ENCODE measurements at places on chromosomes 13 and 19.

- DNase-seq = no peak
Observed at GRCh38 chr19:46623915-46624502, 880 bp downstream of the PTGIR start.

DNA sequence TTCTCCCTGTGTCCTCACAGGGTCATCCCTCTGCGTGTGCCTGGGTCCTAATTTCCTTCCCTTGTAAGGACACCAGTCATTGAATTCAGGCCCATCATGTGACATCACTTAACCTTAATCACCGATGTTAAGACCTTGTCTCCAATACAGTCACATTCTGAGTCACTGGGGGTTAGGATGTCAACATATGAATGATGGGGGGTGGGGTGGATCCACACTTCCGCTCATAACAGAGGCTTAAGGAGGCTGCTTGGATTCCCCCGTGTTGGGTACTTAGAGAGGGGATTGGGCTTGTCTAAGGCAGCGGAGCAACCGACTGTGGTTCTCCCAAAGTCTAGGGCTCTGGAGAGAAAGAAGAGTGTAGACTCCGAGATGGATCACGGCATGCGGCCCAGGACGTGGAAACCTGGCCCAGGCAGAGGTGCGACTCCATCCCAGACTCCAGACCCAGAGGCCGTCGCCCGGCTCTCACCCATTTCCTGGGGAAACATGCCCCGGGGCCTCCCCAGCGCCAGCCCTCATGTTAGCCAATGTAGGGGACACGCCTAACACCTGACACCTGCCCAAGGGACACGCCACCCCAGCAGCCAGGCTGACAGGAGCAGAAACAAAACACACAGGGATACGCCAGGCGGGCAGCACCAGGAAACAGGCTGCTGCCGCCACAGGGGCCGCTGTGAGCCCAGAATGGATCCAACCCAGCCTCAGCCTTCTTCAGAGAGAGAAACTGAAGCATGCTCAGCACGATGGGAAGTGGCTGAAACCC, 17.1 kb upstream of the IGLON5 start:
- DNase-seq = no peak

DNA sequence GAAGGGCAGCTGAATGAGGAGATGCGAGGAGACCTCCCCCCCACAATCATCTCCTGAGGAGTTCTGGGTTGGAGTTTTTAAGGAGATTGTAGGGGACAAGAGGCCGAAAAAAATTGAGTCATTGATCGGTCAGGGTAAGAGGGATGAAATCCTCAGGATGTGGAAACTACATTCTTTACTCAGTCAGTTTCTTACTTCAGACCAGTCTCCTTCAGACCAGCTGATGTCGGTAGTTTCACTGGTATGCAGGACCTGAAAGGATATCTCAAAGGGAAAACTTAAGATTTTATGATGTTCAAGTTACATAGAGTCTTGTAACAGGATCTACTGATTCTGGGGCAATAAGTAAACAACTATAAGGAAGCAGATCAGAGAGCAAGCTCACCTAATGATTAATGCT, 51.7 kb upstream of the RFXAP start:
- no peak for DNase-seq

DNA sequence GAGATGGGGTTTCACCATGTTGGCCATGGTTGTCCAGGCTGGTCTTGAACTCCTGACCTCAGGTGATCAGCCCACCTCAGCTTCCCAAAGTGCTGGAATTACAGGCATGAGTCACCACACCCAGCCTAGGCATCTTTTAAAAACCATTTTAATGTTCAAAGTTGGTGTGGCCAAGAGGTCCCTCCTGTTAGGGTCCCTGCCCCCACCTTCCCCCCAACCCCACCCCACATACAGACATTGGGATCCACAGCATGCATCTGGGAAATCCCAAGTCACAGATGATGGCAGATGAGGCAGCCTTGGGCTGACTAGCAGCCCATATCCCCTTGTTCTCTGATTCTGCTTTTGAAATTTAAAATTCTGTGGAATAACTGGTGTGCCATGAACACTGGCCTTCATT, 226.0 kb downstream of the KATNAL1 start:
- DNase-seq = no peak

DNA sequence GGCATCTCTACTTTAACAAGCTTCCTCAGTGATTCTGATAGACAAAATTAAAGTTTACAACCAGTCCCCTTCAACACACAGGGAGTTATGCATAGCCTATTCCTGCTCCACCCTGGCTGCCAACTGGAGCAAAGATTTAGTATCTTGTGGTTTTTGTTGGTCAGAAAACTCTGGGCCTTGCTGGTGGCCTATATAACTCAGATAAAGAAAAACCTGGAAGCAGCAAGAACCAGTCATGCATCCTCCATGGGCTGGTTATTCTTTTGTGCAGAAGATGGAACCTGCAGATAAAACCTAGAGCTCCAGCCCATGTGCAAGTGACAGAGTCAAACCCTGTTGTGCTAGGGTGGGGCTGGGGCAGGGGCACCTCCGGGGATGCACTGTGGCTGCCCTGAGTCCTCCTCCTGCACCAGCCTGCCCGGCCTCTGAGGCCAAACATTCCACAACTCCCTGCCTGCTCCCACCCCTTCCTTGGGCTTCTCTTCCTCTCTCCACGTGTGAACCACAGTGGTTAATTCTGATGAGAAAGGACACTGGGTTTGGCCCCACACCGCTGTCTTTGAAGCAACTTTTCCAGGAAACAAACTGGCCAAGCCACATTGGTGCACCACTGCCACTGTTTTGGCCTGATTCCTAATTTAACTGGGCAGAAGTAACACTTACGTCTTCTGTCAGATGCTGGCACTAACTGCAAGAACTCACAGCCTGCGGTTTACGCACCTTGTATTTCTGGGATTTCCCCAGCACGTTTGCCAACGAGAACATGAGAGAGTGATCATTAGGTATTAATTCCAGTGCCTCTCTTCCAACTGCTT, 23.3 kb upstream of the GGACT start:
- DNase-seq = peak; percentile 90

DNA sequence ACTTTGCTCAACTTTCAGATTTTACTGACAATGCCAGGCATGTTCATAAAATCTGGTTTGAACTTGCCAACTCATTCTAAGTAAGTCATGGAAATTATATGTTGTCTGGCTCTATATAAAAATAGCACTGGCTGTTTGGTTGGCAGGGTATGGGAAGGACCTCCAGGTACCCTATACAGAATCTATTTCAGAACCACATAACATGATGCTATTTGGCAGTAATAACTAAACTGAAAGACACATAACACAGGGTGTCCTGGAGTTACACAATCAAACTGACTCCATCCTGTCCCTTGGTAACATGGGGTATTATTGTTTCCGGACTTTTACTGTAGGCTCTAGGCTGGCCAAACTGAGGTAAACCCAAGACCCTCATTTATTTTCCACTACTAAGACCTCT, 248.8 kb downstream of the RGCC start:
- no peak for DNase-seq

GRCh38 chr13:105598529-105598928, 936.9 kb downstream of the EFNB2 start:
- DNase-seq = peak; percentile 74

- DNase-seq = no peak
Observed at GRCh38 chr13:27631156-27631555, 9.5 kb downstream of the POLR1D start.

GRCh38 chr19:45439569-45440258, 16.0 kb upstream of the ERCC1 start:
- peak; percentile 92 for DNase-seq

- DNase-seq = peak; percentile 79
Observed at GRCh38 chr13:99796175-99796819, 175.3 kb downstream of the ZIC5 start.

DNA sequence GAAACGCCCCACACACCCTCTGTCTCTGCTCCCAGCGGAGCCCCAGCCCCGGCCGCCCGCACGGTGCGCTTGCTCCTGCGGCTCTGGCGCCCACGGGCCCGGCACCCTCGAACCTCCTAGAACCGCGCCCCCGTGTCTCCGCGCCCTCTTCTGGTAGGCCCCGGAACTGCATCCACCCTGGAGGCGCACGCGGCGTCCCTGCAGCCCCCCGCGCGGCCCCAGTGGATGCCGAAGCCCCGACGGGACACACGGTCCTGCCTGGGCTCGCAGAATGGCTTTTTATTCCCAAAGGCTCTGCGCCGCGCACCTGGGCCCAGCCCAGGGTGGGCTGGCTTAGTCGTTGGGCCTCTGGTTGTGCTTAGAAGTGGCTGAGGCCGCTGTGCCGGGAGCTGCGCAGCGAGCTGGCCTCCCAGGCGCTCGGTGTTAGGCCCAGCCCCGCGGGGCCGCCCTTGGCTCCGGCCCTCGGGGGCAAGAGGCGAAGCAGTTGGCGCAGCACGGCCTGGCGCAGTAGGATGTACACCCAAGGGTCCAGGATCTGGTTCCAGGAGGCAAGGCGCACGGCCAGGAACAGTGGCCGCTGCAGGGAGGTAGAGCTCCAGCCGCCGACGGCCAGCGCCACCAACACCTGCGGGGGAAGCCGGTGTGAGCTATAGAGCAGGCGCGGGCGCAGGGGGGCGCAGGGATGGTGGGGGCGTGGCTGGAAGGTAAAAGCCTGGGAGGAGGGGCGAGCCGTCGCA, 2.8 kb downstream of the PTGER1 start:
- DNase-seq = peak; percentile 78

DNA sequence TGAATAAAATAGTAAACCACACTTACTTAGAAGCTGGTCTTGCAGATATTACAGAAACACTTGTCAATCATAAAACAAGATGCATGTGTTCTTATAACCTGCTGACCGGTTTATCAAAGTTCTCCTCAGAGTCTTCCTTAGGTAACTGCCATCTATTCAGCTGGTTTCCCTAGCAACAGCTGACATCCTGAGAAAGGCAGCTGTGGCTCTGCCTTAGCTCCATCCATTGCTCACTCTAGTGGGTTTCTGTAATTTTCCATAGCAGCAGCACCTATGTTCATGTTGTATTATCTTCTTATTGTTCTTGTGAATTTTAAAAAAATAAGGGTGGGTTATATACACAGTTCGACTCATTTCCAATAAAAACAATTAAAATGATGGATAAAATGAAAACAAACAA, 87.8 kb downstream of the RAP2A start:
- DNase-seq = no peak

DNA sequence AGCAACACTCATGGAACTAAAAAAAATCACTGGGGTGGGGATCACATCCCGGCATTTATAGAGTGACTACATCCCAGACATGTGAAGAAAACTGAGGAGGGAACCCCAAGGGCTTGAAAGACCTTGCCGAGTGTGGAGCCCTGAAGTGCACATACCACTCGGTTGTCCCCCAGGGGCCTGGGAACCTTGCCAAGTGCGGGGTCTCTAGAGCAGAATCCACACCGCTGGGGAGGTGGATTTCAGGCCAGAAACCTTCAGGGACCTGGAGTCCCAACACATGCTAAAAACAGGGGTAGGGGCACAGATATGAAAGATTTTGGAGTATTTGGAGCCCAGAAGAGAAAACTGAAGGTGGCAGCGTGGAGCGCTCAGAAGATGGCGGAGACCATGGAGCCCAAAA, 35.2 kb downstream of the ERICH4 start:
- no peak for DNase-seq

DNA sequence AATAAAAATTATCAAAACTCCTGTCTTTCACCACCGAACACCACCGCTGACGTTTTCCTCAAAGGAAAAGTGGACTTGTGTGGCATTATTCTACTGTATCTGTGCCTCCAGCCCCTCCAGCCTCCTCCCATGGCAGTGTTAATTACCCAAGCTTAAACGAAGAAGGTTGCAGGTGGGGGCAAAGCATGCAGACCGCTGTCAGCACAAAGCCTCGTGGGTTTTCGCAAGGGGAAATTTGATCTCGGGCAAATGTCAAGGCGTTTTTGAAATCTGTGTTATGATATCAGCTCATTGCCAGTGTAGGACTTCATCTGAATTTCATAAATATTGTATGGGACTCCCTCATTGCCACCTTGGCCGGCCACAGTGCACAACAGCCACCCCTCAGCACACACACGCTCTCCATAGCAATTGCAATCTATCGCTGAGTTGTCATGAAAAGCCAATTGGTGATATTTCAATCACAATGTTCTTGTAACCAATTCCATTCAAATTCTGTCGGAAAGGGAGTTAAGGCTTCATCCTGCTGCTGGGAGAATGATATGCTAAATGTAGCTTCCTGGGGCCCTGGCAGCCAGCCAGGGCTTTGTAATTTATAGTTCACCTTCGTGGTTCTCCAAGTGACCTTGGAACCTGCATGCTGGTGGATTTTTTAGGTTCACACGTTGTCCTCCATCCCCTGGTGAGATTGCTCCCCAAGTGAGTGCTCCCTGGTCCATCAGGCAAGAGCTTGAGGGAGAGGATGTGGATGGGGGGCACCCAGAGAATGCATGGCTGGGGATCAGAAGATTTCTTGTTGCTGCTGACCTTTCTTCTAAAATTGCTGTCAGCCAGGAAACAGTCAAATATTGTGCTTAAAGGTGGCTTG, 16.6 kb downstream of the CHST8 start:
- no peak for DNase-seq

- DNase-seq = peak; percentile 85
Observed at GRCh38 chr13:45162821-45163220, 38.0 kb downstream of the KCTD4 start.

Data from astrocyte of the hippocampus (primary cell).